ENCODE measurements at places on chromosomes 7 and 10. TPM values are rescaled to one million over a fixed set of nuclear protein-coding genes. Genes with fewer than 3 reads are reported as not detected.
A peak's percentile ranks its signal among the peaks of the same experiment; 100 is the strongest.

CASTOR2 gene
- total RNA-seq: 2.5 TPM

TEX47 gene
- total RNA-seq: not detected

TACC2 gene
- not detected for total RNA-seq

DNA sequence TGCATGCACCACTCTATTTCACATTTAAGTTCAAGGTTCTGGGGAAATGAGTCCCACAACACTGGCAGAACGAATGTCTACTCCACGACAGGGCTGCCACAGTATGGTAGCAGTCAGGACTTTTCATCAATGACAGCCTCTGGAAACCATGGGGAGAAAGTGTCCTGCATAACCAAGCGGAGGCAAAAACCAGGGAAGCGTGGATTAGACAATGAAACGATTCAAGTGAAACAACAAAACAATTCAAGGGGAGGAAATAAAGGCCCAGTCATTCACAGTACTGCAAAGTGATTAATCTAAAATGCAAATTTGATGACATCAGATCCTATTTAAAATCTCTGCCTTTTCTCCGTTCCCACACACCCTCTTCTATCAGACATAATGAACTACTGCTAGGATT lies 168.2 kb downstream of the DPY19L1 start:
- H3K4me1 ChIP-seq: no peaks in the 10 kb centered on the region
- no peaks in the 10 kb centered on the region for H3K27me3 ChIP-seq
- H3K36me3 ChIP-seq: no peaks in the 10 kb centered on the region
- no peak for DNase-seq
- H3K4me3 ChIP-seq: no peak overlapping the region

DNA sequence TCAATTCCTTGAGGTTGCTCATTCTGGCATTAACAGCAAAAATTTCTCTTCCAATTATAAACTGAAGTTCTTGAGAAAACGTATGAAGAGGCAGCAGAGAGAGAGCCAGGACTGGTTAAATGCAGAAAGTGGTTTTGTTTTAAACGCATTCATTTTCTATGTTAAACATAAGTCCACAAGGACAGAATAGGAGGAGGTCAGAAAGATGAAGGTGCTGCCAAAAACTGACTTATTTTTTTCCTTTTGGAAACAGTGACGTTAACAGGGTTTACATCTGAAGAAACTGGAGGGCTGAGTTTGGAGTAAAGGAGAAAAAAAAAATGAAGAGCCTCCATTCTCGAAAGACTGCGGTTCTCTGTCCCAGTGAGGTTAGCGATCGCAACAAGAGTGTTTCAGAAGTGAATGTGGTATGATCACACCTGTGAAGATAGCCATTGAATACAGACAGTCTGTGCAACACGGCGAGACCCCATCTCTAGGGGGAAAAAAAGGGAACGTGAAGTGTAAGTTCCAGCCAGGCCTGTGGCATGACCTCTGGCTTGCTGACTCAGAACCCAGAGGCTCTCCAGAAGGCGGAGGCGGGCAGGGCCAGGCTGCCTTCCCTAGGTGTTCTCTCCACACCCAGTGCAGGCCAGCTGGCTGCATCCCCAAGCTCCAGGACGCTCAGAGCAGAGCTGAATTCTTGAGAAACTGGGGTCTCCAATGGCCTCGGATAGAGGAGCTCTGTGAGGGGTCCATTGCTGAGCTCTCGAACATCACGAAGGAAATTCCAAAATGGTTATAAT lies 84.0 kb downstream of the CHST15 start:
- H3K27ac ChIP-seq: no peak overlapping the region
- H3K4me1 ChIP-seq: peaks cover under 1% of the 10 kb centered on the region
- no peak overlapping the region for H3K4me3 ChIP-seq
- no peak for DNase-seq
- H3K27me3 ChIP-seq: no peaks in the 10 kb centered on the region
- no peaks in the 10 kb centered on the region for H3K36me3 ChIP-seq

GRCh38 chr10:60817398-60817805 lies 39.1 kb downstream of the CDK1 start:
- H3K4me1 ChIP-seq: peaks cover 4% of the 10 kb centered on the region
- no peak for DNase-seq
- peaks cover 2% of the 10 kb centered on the region for H3K27me3 ChIP-seq
- H3K36me3 ChIP-seq: no peaks in the 10 kb centered on the region
- no peak overlapping the region for H3K4me3 ChIP-seq

GRCh38 chr10:88992921-88993524 lies 2.4 kb downstream of the FAS start:
- peaks cover 75% of the 10 kb centered on the region for H3K4me1 ChIP-seq
- H3K36me3 ChIP-seq: peaks cover 51% of the 10 kb centered on the region
- no peak for DNase-seq
- H3K27ac ChIP-seq: peak overlapping the region; percentile 82
- peak overlapping the region; percentile 76 for H3K4me3 ChIP-seq
- H3K27me3 ChIP-seq: no peaks in the 10 kb centered on the region

DNA sequence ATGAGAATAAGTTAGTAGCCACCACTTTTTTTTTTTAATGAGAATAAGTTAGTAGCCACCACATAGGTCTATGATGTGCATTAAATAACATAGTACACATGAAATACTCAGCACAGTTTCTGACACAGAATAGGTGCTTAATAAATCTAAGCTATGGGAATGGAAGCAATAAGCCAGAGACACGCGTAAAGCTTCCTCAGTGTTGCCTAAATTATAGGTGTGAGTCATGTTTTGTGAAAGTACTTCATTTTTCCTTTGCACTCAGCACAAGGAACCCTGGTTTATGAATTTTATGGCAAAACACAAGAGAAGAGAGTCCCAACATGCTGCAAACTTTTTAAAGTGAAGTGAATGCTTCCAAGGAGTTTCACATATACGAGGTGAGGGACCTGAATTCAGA lies 267.4 kb downstream of the RNLS start:
- no peak overlapping the region for H3K27ac ChIP-seq
- H3K4me1 ChIP-seq: peaks cover 7% of the 10 kb centered on the region

GRCh38 chr7:19369806-19370205 lies 224.6 kb upstream of the FERD3L start:
- no peaks in the 10 kb centered on the region for H3K36me3 ChIP-seq
- H3K4me3 ChIP-seq: no peak overlapping the region
- no peaks in the 10 kb centered on the region for H3K4me1 ChIP-seq
- DNase-seq: no peak
- no peaks in the 10 kb centered on the region for H3K27me3 ChIP-seq
- no peak overlapping the region for H3K27ac ChIP-seq

GRCh38 chr7:11193131-11193867 lies 219.6 kb downstream of the PHF14 start:
- H3K4me3 ChIP-seq: no peak overlapping the region
- peaks cover 1% of the 10 kb centered on the region for H3K4me1 ChIP-seq
- no peak for DNase-seq
- peaks cover 12% of the 10 kb centered on the region for H3K27me3 ChIP-seq
- no peaks in the 10 kb centered on the region for H3K36me3 ChIP-seq

DNA sequence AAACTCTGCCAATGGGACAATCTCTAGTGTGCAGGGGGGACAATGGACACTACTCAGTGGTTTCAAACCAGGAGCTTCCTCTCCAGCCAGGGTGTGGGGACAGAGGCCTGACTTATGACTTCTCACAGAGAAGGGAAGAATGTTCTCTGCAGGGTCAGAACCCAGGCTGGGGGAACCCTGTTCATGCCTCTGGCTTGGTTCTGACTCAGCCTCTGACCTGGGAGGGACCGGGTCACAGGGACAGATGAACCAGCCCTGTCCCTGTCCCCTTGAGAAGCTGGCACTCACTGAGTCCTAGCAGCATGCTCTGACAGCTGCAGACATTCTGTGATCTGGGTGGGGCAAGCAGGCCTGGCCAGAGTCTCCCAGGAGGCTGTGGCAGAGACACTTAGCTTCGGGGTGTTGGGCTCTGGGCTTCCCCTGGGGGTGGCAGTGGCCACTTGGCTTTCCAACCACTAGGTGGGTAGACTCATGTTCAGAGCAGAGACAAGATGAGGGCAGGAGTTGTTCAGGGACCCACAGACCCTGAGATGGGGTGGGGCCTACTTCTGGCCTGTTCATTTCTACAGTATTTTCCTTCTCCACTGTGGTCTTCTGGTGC lies 13.6 kb downstream of the TSPAN15 start:
- no peak for DNase-seq
- H3K4me3 ChIP-seq: no peak overlapping the region
- H3K4me1 ChIP-seq: peaks cover 53% of the 10 kb centered on the region
- no peaks in the 10 kb centered on the region for H3K36me3 ChIP-seq
- peak overlapping the region; percentile 87 for H3K27ac ChIP-seq
- no peaks in the 10 kb centered on the region for H3K27me3 ChIP-seq

GRCh38 chr7:74176555-74176954 lies 2.4 kb downstream of the EIF4H start:
- H3K4me1 ChIP-seq: peaks cover 53% of the 10 kb centered on the region
- no peak for DNase-seq
- H3K4me3 ChIP-seq: peak overlapping the region; percentile 91
- peaks cover 20% of the 10 kb centered on the region for H3K36me3 ChIP-seq

DNA sequence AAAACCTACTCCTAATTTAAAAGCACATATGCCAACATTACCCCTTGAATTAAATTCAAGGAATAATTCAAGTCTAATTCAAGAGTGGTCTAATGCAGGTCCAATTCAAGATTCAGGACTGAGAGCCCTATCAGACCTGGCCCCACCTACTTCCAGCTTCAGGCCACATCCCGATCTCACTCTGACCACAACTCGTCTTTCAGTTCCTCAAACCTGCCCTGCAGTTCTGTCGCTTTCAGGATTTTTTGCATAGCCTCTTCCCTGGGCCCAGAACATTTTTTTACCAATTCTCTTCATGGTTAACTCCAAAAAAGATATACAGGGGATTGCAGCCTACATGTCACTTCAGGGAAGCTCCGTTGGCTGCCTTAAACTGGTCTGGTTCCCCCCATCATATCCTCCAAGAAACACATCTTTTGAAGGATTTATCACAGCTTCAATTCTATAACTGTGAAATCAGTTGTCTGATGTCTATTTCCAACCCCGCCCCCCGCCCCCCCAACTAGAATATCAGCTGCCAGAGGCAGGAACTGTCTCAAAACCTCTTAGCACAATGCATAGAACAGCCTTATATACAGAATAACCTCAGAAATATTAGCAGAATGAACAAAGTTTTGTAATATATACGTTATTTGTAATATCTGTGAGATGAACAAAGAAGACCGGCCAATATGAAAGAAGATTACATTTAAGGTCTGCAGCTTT lies 20.8 kb downstream of the CCDC6 start:
- peak overlapping the region; percentile 3 for H3K4me3 ChIP-seq
- H3K36me3 ChIP-seq: peaks cover 14% of the 10 kb centered on the region
- peaks cover 63% of the 10 kb centered on the region for H3K4me1 ChIP-seq
- no peak overlapping the region for H3K27ac ChIP-seq
- DNase-seq: no peak

DNA sequence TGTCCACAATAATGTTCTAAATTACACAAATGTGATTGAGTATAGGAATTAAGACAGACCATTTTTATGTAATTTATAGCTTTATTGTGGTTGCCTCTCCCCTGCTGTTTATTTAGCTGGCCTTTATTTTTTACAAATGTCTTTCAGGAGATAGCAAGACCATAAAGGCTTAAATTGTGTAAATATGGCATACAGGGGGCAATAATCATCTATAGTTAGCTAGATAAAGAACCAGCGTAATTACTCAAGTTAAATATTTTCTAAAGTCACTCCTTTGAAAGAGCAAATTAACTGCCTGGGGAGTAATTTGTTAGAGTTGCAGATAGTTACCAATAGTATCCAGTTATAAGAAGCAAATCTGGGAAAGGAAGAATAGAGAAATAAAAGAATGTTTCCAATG lies at the start of gene MALRD1:
MALRD1 (plus strand) TSS at position 313 of the 400 bp plus-strand sequence. CDS start 138 bp downstream, outside the sequence.
- no peak within 1 kb of the TSS for H3K27ac ChIP-seq
- H3K4me1 ChIP-seq: no peaks in the 10 kb centered on the region
- no peak for DNase-seq
- no peaks in the 10 kb centered on the region for H3K36me3 ChIP-seq

DNA sequence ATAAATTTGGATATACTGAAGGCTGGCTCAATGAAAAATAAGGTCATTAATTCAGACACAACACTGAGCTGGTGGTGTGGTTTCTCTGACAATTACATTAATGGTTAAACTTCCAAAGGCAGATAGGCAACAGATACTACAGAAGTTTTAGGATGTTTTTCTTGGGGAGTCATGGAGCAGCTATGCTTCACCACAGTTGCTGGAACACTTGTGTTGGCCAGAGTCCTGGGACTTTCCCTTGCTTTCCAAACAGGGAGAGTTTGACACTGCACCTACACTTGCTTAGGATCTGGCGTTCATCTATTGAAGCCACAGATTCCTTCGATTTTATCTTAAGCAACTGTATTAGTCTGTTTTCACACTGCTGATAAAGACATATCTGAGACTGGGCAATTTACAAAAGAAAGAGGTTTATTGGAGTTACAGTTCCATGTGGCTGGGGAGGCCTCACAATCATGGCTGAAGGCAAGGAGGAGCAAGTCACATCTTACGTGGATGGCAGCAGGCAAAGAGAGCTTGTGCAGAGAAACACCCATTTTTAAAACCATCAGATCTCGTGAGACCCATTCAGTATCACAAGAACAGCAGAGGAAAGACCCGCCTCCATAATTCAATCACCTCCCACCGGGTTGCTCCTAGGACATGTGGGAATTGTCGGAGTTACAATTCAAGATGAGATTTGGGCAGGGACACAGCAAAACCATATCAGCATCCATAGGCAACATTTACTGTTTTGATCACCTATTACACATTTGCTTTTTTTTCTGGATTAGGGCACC lies 27.8 kb upstream of the TMEM178B start:
- no peak overlapping the region for H3K27ac ChIP-seq
- no peaks in the 10 kb centered on the region for H3K4me1 ChIP-seq

All from activated CD4-positive, alpha-beta T cell treated with anti-CD3 and anti-CD28 coated beads, Interleukin-2, amount 10 ng/mL, durations not matched to agents 7 days and 5 days (primary cell).